Stimulated activated CD4-positive, alpha-beta T cell treated with anti-CD3 and anti-CD28 coated beads, Interleukin-15, amount 100 ng/mL, for 48 hours (primary cell): ENCODE measurements at places on chromosomes 1 and 21.

- DNase-seq = no peak
Measured at GRCh38 chr21:15005391-15005790, 59.4 kb downstream of the NRIP1 start.

DNA sequence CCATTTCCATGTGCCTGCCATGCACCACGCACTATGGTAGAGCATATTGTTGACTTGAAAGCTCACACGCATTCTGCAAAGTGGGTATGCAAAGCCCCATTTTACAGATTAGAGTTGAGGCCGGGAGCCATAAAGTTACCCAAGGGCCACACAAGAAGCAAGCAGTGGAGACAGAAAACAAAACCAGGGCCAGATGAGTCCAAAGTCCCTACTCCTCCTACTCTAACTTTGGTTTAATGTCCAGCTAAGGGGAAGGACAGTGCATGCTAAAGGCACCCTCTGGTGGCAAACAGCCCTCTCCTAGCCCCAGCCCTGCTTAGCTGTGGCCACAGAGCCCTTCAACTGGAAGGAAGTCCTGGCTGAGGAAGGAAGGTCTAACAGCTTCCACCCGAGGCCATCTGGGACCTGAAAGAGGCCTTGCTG is 74.9 kb downstream of the SLC66A1 start:
- DNase-seq = no peak

- DNase-seq = no peak
Measured at GRCh38 chr1:2042830-2043773, 7.1 kb upstream of the PRKCZ start.

DNA sequence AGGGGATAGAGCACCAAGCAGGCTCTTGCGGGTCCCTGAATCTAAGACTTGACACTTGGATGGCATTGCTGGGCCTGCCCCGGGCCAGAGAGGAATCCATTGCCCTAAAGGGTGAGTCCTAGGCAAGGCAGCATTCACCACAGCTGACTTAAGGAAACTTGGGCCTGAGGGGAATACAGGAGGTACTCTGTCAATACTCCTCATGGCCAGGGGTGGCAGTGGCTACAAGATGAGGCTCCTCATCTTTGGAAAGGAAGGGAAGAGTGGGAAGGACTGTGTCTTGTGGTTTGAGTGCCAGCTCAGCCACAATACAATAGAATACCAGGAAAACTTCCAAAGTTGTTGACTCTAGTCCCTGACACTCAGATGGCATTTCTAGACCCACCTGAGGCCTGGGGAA is 5.1 kb downstream of the KRTAP22-1 start:
- no peak for DNase-seq
